ENCODE measurements at places on chromosomes 2 and 18.

DNA sequence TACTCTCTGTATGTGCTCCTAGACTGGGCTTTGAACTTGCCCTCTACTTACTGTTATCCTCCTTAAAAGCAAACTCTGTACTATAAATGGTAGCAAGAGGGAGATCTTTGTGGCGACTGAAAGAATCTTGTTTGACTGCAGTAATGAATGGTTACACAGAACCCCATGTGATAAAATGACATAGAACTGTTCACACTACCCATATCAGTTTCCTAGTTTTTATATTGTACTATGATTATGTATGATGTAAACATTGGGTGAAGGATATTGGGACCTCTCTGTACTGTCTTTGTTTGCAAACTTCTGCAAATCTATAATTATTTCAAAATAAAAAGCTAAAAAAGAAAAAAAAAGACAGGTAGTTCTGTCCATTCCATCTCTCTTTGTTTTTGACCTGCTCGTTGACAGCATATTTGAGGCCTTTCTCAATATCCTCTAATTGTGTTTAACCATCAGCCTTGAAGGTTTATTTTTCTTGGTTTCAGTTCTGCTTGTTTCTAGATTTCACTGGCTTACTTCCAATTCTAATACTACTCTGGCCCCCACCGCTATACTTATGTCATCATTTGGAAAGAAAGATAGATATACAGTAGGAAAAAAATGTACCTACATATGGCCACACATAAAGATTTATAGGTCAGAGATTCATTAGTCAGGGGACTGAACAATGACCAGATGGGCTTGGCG, 79.2 kb upstream of the MYO3B start:
- no peak for DNase-seq

DNA sequence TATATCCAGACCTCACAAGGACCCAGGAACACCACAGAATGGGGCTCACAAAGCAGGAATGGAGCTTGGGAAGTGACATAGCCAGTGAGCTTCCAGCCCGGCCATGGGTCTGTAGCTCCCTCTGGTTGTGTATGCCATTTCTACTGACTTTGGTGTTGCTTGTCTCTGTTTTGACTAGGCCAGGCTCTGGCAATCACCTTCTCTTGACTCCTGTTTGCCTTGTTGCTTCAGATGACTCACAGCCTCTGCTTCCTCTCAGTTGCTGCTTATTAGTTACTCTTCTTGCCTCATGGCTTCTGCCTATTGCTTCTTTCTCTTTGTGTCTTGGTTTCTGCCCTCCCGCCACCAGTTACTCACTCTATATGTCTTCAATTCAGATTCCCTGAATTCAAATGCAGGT, 15.8 kb upstream of the IER3IP1 start:
- DNase-seq, result no peak

DNA sequence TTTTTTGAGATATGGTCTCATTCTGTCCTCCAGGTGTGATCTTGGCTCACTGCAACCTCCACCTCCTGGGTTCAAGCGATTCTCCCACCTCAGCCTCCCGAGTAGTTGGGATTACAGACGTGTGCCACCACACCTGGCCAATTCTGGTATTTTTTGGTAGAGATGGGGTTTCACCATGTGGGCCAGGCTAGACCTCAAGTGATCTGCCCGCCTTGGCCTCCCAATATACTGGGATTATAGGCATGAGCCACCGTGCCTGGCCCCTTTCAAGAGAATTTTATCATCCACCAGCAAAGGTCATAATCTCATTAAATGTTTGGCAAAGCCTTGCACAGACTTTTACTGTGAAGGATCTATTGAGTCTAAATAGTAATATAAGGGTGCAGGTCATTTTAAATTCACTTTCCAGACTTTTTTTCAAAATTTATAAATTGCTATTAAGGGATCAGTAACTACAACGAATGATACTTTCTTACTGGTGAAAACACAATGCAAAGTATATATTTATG, 2.5 kb downstream of the HADHA start:
- DNase-seq, result no peak

DNA sequence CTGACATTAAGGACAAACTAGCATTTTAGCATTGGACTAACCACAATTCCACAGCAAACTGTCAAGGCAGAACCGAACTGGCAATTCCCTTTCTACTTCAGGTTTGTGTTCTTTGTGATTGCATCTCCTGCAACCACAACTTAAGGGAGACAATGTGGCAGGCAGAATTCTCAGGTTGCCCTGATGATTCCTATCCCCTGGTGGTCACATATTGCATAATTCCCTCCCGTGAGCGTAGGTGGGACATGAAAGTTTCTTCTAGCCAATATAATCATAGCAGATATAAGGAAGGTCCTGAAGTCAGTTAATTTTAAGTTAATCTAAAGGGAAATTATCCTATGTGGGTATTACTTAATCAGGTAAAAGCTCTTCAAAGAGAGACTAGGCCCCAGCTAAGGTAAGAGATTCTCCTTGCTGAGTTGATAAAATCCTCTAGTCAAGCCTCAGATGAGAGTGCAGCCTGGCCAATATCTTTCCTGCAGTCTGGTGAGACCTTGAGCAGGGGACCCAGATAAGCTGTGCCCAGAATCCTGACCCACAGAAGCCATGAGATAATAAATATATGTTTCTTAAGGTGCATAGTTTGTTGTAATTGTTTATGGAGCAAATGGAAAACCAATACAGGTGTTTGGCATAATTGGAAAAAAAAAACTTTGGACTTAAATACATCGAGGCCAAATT, 45.9 kb upstream of the TNP1 start:
- no peak for DNase-seq

- DNase-seq, result no peak
Measured at GRCh38 chr18:45777393-45777792, 48.1 kb upstream of the SIGLEC15 start.

- no peak for DNase-seq
Measured at GRCh38 chr18:79904357-79905147, 46.9 kb downstream of the SLC66A2 start.

DNA sequence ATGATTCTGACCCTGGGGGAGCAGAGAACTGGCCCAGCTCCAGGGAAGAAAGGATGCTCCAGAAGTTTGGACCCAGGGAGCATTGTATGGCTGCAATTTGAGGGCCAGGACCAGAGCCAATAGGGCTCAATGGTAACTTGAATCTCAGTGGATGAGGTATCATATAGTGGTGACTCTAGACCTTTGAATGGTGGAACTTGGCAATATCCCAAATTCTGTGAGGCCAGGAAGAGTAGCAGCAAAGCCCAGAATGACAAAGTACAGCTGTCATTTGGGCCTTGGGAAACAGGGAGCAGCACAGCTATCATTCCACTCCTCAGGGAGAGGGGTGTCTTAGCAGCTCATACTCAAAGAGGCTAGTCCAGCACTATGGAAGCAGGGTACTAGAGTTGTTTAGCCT, 332.9 kb upstream of the RBMS1 start:
- no peak for DNase-seq

GRCh38 chr2:103295591-103295990, 533.8 kb downstream of the TMEM182 start:
- no peak for DNase-seq

DNA sequence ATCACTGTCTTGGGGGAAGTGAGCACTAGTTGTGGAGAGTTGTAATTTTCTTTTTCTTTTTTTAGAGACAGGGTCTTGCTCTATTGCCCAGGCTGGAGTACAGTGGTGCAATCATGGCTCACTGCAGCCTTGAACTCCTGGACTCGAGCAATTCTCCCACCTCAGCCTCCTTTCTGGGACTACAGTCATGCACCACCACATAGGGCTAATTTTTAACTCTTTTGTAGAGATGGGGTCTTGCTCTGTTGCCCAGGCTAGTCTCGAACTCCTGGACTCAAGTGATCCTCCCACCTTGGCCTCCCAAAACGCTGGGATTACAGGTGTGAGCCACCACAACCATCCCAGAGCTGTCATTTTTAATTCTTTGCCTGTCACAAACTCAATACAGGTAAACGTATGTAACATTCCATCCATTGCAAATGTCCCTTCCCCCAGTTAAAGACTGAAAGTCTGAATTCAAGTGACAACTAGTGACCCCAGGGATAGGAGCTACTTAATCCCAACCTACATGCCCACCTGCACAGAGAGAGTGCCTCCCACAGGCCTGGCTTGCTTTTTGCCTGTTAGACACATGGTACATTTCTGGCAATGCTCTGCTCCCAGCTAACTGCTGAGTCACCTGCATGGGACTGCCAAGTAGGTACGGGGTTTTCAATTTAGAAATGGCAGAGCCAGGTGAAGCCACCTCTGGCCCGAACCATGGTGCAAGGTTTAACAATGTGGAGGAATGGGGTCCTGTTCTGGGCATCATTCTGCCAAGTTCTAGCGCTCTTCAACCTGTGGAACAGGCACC, 60.6 kb downstream of the CYB5A start:
- DNase-seq, result no peak

- no peak for DNase-seq
Measured at GRCh38 chr2:118939994-118940393, 2.0 kb upstream of the MARCO start.

DNA sequence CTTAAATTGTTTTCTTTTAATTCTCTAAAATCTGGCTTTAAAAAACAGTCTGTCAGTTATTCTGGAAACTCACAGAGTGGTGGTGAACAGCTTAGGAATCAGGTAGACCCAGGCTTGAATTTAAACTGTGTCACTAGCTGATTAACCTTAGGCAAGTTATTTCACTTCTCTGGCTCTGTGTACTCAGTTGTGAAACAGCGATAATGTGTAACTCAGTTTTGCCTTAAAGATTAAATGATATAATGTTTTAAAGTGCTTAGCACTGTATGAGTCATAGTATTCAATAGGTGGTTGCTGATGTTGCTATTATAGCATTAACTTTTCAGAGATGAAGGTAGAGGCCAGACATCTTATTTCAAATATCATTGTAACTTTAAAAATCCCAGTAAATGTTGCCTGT, 40.7 kb downstream of the PKP4 start:
- no peak for DNase-seq

DNA sequence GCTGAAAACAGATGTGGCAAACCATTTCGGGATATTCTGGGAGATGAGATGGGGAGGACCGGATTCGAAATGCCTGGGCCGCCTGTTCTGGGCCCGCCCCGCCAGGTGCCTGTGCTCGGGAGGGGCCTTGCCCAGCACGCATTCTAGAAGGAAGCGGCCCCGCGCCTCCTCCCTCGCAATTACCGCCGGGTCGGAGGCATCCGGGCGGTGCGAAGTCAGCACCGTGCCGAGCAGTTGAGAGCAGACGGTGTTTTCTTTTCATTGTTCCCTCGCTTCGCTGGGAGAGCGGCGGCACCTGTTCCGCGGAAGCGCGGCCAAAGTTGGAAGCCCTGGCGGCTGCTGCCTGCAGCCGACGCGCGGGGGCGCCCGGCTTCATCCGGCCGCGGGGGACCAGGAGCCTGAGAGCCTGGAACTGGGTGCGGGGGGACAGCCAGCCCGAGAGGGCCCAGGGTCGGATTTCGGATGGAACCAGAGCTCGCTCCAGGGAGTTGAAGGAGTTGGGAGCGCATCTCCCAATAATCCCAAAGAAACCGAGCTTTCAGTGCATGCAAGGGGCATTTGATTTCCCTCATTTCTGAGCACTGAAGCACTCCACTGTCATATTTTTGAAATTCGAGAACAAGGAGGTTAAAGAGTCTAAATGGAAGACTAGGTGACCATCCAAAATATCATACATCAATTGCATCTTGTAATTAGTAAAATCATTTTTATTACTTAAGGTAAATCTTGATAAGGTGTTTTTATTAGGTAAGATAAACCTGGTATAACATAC, 241.8 kb upstream of the RAB12 start:
- no peak for DNase-seq

DNA sequence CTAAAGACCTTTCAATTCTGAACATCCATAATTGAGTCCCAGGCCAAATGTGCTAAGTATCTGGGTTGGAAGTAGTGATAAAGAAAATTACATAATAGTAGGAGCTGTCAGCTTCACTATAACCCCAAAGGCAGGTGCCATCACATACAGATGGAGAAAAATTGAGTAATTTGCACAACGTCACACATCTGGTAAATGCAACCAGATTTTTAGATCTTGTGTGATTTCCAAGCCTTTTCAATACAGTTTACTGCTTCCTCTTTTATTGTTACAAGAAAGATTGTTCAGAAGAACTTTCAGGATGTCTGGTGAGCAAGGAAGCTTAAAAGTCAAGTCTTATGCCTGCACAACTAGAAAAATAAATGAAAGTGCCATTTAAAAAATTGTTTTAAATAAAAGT, 62.3 kb downstream of the UBE2E3 start:
- no peak for DNase-seq

GRCh38 chr2:19649785-19650380, 251.9 kb downstream of the TTC32 start:
- DNase-seq, result no peak

DNA sequence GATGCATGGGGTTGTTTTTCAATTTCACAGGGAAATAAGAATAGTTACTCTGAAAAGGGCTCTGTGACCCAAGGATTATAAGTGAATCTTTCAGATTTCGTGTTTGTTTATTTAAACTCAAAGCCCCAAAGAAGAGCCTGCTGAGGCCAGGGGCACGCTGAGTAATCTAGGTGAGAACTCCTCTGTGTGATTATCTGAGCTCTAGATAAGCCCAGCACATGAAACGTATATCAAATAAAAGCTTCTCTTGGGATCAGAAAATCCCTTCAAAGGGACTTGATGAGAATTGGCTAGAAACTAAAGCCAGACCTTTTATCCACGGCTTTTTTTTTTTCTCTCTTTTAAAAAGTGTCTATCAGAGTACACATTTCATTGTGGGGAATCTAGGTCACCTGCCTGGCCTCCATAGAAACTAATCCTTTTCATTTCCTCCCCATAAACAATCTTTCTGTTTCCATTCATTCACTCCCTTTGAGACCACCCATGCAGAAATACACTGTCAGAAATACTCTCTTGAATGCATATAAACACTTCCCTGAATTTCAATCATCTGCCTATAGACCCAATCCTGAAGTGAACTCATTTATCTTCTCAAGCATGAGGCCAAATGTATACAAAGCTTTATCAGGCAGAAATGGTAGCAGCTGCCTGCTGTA, 137.4 kb downstream of the RIT2 start:
- no peak for DNase-seq

DNA sequence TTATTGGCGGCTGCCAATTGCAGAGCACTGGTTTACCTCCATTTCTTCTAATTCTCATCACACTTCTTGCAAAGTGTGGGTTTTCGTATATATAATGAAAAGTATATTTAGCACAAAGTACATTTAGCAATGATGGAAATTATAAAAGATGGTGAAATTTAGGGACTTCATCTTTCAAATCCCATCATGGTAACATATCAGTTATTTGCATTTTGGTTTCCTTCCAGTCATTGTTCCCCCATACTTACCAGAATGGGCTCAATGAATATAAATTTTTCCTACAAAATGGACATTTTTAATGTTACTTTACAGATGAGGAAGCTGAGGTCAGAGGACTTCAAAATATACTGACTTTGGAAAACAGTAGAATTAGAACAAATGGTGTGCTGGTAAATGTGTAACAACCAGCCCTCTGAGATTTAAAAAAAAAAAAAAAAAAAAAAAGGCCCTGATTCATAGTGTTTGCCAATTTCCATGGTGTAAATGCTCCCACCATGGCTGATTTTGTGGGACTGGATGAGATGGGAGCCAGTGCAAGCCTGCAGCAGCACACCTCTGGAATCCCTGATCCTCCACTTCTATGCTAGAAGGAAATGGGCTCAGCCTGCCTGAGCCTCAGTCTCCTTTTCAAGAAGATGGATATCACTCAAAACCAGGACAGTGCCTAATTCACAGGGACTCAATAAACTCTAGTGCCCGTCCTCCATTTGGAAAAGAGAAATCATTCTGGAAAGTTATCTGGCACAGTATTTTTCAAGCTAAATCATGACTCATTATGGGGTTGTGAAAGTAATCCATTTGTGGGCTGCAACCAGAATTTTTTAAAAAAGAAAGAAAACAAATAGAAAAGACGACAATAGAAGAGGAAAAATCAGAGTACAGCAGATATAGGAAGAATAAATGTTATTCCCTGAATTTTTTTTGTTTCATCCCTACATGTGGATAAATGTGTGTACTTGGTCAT, 34.0 kb downstream of the LBH start:
- no peak for DNase-seq
